Pulmonary artery endothelial cell (primary cell): ENCODE measurements at places on chromosomes 12 and 14.

- no peak for DNase-seq
Measured at GRCh38 chr12:100859063-100859627, 64.6 kb downstream of the ANO4 start.

DNA sequence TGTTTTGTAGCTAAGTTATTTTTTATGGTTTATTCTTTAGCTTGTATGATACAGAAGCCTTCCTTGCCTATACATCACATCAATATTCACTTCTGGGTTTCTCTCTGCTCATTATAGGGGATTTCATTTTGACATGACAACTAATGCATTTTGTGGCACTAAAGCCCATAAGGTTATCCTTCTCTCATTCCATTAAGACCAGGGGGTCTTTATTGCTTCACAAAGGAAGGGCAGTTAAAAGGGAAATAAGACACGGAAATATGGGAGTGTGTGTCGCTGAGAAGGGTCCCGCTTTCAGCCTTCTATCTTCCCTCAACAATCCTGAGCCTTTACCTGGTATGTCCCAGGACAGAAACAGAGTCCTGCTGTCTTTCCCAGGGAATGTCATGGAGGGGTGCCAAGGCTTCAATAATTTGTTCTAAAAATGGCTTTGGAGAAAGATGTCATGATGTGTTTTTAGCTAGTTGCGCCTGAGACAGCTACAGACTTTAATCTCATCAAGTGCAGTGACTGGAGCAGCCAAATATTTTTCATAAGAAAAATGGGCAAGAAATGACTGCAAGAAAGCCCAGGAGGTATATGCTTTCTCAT, 1145.4 kb upstream of the TMEM132C start:
- no peak for DNase-seq

- no peak for DNase-seq
Measured at GRCh38 chr14:67493092-67493717, 4.7 kb upstream of the TMEM229B start.

DNA sequence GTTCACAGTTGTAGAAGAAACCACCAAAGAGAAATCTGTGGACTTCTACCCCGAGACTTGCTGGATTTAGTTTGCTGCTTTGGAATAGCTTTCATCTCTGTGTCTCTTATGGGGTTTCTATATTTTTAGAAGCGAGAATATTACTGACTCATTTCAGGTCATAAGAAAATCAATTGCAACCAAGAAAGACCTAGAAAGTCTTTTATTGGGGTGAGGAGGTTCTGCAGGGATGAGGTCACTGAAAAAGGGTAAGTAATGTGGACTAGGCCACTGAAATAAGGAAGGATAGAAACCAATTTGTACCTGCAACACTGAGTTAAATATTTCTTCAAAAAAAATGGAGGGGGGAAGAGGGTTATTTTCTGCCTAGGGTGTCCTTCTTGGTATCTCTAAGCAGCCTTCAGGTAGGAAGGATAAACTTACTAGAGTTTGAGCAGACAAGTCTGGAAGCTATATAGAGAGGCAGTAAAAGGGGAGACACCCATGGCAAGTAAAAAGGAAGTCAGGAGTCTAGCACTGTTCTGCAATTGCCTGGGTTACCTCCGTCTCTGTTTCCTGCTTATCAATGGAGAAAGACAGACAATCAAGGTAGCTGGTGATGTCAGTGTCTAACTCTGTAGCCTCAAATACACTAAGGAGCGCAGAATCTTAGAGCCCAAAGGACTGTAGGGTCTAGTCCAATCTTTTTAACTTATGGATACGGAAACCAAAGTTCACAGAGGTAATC, 19.6 kb upstream of the KERA start:
- no peak for DNase-seq

DNA sequence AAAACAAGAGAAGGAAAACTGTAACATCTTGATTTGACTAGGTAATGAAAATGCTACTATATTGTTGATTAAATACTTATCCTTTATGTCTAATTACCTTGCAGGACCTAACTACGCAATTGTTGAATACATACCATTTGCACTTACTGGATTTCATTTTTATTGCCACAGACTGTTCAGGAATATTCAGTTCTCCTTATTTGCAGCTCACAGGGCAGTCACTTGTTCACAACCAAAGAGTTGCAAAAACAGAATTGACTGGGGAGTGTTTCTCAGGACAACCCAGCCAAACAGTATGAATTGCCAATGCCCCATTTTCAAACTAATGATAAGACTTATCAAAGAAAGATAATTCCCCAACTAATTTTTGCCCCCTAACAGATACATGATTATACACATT, 49.4 kb downstream of the CIT start:
- no peak for DNase-seq

- no peak for DNase-seq
Measured at GRCh38 chr14:36293824-36294223, 26.6 kb downstream of the MBIP start.
